ENCODE measurements at places on chromosomes 16 and 17.

DNA sequence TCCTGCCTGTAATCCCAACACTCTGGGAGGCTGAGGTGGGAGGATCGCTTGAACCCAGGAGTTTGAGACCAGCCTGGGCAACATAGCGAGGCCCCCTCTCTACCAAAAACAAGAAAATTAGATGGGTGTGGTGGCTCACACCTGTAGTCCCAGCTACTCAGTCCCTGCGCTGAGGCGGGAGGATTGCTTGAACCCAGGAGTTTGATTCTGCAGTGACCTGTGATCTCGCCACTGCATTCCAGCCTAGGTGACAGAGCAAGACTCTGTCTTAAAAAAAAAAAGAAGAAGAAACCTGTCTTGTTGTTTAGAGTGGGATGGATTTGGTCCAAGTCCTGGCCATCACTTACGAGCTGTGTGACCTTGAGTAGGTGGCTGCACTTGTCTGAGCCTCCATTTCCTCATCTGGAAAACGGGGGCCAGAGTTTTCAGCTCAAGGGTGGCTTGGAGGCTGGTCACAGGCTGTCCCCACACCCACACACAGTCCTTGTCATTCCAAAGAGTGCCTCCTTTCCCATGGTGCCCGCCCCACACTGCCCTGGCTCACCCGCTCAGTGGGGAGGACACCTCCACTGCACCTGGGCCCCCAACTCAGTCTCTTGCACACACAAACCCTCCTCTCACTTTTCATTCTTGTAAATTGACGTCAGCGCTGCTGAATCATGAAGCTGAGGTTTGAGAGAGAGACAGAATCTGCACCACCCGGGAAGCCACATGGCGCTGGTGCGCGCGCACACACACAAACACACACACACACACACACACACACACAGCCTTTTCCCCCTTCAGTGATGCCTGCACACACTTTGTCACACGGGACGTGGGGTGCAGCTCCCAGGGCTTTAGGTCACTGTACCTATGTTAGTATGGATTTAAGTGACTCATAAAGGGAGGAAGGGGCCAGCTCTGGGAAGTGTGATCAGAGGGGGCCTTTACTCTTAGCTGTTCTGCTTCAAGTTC, 4.2 kb downstream of the SOCS1 start:
- DNase-seq: no peak

DNA sequence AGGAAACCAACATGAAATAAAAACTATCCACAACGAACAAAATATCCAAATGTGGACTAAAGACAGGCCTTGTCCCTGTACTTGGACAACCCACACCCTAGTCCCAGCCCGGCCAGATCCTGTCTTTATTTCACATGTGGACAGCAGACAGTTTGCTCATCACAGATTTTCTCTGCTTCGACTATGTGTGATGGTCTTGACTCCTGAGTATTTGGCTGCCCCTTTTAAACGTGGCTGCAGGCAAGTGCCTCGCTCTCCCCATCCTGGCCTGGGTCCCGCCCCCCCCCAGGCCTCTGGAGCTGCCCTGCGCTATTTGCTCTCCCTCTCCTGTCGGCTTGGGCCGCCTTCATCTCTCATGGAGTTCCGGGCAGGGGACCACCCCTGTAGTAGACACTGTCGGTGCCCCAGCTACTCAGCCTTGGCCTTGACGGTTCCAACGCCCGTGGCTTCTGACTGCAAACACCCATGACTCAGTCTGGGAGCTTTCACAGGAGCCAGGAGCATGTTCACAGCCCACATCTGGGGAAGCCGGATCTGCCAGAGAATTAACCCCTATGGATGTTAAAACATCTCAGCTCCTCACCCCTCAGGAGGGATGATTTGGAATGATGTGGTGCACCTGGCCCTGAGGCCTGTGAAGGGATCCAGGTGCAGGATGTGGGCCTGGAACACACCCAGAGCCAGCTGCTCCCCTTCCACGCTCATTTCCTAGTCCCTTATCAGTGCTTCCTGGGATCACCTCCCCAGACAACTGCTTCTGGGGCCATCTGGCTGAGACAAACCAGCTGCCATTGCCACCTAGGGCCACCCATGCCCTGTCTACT, 229.7 kb upstream of the RPL38 start:
- DNase-seq: no peak

GRCh38 chr17:16027708-16028584, 28.3 kb downstream of the TTC19 start:
- DNase-seq: no peak

DNA sequence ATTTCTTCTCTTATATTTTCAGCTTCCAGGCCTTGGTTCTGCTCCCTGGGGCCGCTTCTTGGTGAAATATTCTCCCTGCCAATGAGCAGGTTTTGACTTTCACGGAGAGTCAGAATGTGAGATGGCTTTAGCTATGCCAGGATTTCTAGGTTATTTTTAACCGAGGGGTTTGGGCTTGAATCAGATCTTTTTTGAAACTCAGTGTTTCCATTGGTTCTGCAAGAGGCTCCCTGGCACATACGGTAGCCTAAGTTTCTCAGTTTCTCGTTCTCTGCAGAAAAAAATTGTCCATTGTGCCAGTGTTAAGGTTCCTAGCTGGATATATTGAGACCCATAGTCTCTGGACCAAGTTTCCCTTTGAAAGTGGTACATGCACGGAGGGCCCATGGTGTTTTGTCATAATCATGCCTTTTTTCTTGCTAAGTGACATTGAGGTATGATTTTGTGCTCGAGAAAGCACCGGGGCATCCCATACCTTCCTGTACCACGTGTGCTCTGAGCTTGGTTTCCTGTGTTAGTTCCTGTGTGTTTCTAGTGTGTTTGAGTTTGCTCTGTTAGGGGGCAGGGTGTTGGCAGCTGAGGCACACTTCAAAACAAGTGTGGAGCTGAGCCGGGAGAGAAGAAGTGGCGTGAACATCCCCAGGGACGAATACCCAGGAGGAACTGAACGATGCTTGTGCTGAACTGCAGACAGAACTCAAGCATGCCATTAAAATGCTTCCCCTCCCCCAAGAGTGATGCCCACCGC, 127.2 kb downstream of the HS3ST3B1 start:
- no peak for DNase-seq

DNA sequence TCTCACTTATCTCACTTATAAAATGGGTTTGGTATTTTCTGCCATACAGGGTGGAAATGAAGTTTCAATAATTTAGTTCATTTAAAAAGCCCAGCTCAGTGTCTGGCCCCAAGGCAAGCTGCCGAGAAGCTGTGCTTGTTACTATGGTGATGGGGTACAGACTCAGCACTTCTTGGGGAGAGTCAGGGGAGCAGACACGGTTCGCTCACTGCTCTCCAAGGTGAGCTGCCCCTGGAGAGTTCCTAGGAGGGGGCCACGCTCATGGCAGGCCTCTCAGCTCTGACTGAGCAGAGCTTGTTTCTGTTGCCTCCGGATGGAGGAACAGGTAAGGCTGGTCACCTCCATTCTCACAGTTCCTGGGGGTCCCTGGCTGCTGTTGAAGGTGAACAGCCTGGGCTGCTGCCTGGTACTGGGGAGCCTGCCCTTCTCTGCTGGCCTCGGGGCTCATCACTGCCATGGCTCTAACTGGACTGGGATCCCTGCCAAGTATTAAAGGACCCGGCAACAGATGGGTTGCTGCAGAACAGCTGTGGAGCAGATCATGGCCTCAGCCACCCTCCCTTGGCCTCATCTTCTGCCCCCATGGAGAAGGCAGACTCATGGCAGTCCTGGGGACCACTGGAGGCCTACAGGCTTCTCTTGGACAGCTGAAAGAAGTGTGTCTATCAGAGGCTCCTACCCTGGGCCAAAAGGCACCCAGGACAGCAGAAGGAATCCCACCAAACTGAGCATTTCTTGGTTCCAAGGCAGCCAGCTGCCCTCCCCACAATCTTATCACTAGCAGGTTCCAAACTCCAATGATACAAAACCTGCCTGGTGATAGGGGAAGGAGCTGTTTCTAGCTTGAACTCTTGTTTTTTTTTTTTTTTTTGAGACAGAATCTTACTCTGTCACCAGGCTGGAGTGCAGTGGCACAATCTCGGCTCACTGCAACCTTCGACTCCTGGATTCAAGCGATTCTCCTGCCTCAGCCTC, 25.9 kb upstream of the SPATA32 start:
- DNase-seq: peak; percentile 78

DNA sequence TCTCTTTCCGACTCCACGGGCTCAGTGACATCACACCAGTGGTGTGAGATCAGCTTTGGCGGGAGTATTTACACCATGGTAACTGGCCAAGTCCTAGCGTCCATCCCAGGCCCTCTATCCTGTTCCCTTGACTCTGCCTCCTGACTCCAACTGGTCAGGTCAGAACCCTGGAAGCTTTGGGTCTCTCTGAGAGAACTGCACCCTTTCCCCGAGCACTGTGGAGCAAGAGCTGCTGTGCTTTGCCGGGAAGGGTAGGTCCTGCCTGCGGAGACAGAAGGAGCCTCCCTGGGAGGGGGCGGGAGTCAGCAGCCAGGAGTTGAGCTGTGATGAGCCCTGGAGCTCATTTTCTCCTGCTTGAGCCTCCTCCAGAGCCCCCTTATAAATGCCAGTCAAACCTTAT, 212.1 kb upstream of the TNRC6C start:
- no peak for DNase-seq

GRCh38 chr17:19713462-19713861, 2.9 kb downstream of the SLC47A2 start:
- DNase-seq: no peak

GRCh38 chr16:12063004-12063395, 86.5 kb downstream of the SNX29 start:
- no peak for DNase-seq

All from NCI-H1092 (cell line).